ENCODE measurements at places on chromosomes 7 and 10.

DNA sequence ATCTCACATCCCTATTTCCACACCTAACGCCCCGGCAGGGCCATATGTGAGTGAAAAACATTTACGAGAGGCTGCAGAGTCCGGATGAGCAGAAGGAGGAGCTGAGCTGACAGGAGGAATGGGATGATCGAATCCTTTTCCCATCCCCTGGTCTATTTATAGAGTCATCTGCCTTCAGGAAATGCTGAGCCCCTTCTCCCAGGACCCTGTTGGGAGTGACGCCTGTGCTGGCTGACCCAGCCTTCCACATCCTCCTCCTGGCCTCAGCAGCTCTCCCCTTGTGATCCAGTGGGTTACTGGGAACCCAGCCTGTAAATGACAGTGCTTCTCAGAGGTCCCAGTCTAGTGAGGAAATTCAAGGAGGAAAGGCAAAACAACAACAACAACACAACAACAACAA lies 16.6 kb downstream of the DENND2A start:
- no peak for DNase-seq

DNA sequence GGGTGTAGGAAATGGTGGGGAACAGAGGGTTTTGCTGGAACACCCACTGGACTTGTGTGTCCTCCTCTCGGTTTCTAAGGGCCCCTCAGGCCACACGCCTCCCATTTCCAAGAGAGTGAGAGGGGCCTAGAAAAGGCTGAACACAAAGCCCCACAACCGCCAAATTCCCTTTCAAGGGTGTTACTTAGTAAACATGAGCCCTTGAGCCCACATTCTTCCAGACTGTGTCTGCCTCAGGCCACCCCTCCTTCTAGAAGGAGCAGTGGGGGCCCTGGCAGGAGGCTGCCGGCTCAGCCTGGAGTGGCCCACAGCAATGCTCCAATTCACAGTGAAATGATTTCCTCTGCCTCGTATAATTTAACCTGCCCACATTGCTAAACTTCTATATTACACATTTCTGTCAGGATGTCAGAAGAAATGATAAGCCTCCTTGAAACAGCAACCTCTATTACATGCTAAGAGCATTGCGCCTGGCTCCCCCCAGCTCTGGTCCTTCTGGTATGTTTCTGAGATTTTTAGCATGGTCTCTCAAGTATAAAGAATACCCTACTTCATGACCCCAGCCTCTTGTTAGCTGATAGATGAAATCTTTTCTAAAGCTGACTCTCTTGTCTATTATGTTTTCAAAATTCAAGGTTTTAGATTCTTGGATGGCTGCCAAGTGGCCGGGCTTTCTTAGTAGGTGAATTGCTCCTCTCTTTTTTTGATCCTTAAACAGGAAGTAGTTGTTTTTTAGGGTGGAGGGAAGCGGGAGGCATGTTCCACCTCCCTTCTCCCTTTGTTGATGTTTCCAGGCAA lies 673.9 kb upstream of the GALNT17 start:
- no peak for DNase-seq

GRCh38 chr7:108026647-108027046 lies 23.7 kb upstream of the LAMB1 start:
- no peak for DNase-seq

DNA sequence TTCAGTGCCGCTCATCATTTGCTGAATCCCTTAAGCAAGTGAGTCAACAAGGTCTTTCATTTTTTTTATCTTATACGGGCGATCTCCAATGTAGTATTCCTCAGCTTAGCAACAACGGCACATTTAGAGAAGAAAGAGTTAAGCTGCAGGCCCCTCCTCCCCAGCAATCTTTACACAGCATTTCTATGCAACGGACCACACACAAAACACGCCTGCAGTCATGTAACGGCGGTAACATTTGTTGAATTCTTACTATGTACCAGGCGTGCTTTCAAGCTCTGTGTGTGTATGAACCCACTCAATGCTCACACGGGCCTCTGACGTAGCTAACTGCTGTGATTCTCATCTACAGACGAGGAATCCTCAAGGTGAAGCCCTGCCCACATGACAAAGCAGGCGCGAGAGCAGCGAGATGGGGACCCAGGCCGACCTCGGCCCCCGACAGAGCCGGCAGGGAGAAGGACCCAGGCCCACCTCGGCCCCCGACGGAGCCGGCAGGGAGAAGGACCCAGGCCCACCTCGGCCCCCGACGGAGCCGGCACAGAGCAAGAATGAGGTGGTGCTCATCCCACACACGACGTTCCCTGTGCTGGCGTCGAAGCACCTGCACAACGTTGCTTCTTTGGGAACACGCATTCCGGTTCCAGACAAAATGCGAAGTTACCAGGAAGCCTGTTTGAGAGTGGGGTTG lies 240.7 kb downstream of the ZMYND11 start:
- DNase-seq, result no peak

GRCh38 chr7:101216860-101217387 lies 457 bp downstream of the PLOD3 start:
- DNase-seq, result no peak

- DNase-seq, result no peak
These were observed 89.0 kb downstream of the AMPH start for GRCh38 chr7:38542156-38542555.
